ENCODE measurements at places on chromosomes 16 and 17.

- DNase-seq, result no peak
Measured at GRCh38 chr16:1708083-1708767, 2.2 kb downstream of the MAPK8IP3 start.

- DNase-seq, result no peak
Measured at GRCh38 chr16:72604375-72604774, 432.4 kb upstream of the PMFBP1 start.

- no peak for DNase-seq
Measured at GRCh38 chr16:68563631-68564381, 24.7 kb downstream of the ZFP90 start.

- DNase-seq, result no peak
Measured at GRCh38 chr17:68507576-68507975, 4.7 kb upstream of the PRKAR1A start.

DNA sequence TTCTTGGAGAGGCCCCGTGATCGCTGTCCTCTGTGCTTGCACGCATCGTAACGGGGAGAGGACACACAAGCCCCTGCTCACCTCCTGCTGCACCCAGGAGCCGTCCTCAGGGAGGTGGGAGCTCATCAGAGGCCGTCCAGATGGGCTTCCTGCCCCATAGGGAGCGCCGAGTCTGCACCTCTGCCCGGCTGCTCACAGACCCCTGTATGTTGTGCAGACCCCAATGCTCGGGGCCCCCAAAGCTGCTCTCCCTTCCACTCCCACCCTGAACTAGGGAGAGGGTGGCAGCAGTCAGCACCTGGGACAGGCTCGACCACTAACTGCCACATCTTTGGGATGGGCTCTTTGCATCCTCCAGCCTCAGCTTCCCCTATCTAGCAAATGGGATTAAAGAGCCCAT, 4.4 kb upstream of the ZNF469 start:
- DNase-seq, result no peak

DNA sequence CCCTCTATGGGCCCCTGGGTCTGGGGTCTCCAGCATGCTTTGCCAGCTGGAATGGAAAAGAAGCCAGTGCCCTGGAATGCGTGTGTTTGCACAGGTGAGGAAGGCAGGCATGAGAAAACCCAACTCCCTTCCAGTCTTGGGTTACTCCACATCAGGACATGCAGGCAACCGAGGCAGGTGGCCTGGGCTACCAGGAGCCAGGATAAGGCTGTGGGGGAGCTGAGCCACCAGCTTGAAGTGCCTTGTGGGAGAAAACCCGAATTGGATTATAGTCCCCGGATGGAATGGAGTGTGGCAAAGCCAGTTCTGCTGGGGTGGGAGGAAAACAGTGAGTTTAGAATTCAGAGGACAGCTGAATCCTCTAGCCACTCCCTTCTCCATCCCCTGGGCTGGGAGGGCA, 7.2 kb downstream of the SRCIN1 start:
- no peak for DNase-seq

DNA sequence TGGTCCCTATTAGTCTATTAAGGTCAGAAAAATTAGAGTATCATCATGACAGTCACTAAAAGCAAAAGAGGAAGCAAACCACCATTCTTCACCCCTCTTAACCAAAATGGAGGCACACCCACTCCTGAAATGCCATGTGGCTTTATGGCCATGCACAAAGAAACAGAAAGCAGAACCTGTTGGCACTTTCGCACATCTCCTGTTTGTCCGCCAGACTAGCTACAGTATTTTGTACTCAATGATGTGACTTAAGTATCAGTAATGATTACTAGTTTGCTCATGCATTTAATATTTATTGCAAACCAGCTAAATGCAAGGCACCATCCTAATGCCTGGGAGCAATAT, 70.2 kb upstream of the GNAO1 start:
- no peak for DNase-seq

DNA sequence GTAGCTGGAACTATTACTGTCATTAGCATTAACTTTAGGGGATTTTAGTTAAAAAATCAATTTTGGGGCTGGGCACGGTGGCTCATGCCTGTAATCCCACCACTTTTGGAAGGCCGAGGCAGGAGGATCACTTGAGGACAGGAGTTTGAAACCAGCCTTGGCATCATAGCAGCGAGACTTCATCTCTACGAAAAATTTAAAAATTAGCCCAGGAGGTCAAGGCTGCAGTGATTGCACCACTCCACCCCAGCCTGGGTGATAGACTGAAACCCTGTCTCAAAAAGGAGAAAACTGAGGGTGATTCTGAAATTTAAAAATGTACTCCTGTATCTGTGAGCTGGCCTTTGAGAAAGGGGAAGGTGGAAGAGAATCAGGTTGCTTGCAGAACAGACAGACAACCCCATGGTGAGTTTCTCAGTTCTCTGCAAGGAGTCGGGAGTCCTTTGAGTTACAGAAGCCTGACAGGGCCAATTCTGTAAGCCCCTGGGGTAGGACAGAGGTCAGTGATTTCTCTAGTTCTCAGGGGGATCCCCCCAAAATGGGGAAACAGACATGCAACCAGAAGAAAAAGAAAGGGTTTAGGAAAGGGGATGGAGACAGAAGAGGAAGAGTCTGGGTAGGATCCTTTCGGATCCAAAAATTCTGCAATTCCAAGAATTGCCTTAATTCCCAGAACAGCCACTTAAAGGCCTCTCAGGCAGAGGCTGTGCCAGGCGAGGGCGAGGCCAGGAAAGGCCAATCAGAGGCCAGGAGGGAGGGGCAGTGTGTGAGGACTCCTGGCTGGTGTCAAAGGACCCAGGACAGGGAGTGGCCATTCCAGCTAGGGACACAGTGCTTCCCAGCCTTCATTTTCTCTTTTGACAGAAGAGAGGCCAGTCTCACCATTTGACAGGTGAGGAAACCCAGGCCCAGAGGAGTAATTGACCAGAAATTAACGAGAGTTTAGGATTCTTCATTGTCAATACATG, 6.7 kb downstream of the NUPR1 start:
- DNase-seq, result no peak
